ENCODE measurements at places on chromosomes 7 and 10.

DNA sequence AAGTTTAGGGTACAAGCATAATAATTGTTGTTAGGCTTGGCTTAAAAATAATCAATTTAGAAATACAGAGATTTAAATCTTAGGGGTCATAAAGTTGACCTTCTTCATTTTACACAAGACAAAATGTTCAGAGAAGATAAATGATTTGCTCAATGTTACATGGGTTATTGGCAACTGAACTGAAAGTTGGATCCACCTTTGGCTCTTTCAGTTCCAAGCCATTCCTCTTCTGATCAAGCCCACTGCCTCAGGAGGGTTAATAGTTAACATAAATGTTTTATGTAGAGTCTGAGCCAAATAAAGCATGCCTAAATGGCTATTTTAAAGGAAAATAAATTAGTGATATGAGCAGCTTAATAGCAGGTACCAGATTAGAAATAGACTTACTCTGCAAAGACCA lies 79.1 kb upstream of the RHOBTB1 start:
- DNase-seq: no peak

DNA sequence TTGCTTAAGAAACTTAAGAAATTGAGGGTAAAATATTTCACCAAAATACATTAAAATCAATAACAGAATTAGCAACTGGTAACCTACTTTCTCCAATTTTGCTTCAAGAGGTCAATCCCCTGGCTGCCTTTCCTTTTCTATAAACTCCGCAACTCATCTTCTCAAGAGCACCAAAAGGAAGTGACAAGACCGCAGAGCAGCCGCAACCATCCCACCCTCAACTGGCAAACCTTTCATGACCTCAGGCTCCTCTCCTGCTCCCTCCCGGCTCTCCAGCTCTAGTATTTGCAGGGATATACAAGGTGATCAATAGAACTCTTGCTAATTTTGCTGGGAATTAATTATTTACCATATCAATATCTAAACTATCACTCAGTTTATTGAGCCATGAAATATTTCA lies 88.9 kb downstream of the ATE1 start:
- no peak for DNase-seq

- DNase-seq: no peak
These were observed 154.6 kb upstream of the TARP start for GRCh38 chr7:38428041-38428440.

DNA sequence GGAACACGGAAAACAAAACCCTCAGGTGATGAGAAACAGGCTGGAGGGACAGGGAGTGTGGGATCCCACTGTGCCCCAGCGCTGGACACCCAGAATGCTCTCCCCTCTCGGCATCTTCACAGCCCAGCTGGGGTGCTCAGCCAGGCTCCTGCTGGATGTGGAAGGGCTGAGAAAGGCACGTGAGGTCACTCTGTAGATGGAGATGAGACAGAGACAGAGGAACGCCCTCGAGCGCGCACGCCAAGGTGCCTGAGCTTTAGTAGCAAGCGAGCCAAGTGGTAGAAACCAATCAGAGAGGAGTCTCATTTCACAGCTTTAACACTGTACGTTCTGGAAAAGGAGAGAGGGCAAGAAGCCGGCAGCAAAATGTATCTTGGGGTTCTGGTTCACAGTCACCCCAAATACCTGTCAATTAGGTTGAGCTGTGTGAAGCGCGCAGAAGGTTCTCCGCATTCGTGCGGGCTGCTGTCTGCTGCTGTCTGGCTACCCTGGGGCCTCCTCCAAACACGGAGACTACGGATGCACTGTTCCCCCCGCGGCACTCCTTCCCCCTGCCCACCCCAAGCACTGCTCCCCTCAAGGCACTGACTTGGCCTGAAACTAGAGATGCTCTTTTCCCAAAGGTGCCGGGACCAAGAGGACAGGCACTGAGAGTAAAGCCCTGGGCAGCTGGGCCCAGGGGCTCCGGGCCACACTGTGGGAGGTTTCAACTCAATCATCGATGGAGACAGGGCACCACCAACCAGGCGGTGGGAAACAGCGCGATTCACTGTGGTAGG lies 91.4 kb downstream of the ZRANB1 start:
- DNase-seq: no peak

- no peak for DNase-seq
These were observed 409.7 kb upstream of the NFE2L3 start for GRCh38 chr7:25742316-25742715.

GRCh38 chr7:30925913-30926312 lies 14.3 kb downstream of the AQP1 start:
- no peak for DNase-seq

GRCh38 chr7:140316165-140316661 lies 82.1 kb downstream of the SLC37A3 start:
- no peak for DNase-seq

GRCh38 chr7:915291-916218 lies 38.9 kb downstream of the ADAP1 start:
- no peak for DNase-seq

DNA sequence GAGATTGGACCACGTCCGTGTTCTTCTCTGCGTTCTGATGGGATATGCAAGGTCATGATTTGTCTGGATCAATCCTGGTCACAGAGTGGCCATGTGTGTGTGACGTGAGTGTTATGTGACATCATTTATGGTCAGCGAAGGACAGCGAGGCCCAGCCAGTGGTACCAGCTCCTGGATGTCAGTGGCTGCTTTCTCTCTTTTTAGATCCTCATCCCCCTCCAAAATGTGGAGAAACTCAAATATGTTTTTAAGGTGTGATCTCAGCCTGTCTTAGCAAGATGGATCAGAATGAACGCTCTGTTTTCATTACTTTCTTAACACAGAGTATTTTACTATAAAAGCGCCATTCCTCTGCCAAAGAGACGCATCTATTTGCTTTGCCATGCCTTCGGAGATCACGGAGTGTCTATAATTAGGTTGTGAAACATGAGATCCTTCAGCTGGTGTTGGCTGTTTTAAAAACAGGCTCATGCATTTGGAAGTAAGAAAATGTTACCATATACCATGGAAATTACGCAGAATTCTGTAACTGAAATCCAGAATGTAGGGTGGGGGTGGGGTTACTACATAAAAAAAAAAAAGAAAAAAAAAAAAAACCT lies 245.5 kb upstream of the TCERG1L start:
- no peak for DNase-seq

GRCh38 chr10:71314028-71314693 lies 4.9 kb upstream of the SLC29A3 start:
- DNase-seq: no peak

GRCh38 chr7:25405736-25406135 lies 177.4 kb upstream of the NPVF start:
- DNase-seq: no peak

DNA sequence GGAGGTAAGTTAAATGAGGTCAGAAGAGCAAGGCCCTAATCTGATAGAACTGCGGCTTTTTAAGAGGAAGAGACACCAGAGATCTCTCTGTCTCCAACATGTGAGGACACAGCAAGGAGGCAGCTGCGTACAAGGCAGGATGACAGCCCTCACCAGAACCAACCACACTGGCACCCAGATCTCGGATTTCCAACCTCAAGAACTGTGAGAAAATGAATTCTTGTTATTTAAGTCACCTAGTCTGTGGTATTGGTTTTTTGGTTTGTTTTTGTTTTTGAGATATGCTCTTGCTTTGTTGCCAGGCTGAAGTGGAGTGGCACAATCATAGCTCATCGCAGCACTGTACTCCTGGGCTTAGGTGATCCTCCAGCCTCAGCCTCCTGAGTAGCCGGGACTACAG lies 127.2 kb downstream of the DLG5 start:
- no peak for DNase-seq

DNA sequence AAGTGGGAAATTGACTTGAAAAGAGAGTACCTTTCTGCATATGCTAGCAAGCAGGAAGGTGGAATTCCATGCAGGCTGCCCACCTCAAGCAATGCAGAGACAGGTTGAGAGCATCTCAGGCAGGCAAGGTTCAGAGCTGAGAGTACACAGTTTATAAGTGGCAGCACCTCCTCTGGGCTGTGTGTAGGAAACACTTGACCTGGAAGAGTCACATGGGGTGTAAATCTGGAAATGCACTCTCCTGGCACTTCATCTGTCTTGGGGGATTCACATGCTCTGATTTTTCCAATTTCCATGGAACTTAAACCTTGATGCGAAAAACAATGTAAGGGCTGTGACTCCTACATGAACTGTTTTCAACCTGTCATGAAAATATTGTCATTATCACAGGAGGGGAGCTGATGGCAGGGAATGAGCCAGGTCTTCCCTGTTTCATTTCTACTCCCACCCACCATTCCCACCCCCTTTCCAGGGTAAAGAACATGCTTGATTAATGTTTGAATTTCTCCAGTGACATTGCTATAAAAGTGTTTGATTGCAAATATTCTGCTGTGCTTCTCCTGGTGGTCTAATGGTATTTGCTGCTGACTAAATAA lies 328.3 kb downstream of the BICC1 start:
- DNase-seq: no peak

GRCh38 chr10:103677486-103678177 lies 177.7 kb downstream of the SH3PXD2A start:
- DNase-seq: no peak

- no peak for DNase-seq
These were observed 168.6 kb downstream of the REEP3 start for GRCh38 chr10:63689768-63690167.

GRCh38 chr10:3085785-3086567 lies 18.6 kb downstream of the PFKP start:
- DNase-seq: no peak
